ENCODE measurements at places on chromosomes 1 and 21.
A peak's percentile ranks its signal among the peaks of the same experiment; 100 is the strongest.

- no peak for DNase-seq
Measured at GRCh38 chr1:13607002-13607401, 23.4 kb downstream of the PDPN start.

DNA sequence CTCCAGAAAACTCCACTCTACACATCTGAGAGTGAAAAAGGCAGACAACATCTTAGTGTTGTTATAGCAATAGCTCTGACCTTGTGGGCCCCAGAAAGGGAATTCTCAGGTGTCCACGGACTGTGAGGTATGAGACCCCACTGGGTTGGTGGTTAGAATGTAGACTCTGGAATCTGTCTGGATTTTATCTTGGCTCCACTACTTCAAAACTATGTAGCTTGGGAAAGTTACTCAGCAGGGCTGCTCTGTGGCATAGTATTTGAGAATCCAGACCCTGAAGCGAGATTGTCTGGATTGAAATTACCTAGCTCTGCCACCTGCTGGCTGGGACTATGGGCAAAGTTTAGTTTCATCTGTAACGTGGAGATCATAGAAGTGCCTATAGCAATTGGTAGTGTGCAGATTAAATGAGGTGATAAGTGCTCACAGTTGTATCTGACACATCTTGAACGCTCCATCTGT is 25.8 kb downstream of the PRDM2 start:
- DNase-seq: no peak

DNA sequence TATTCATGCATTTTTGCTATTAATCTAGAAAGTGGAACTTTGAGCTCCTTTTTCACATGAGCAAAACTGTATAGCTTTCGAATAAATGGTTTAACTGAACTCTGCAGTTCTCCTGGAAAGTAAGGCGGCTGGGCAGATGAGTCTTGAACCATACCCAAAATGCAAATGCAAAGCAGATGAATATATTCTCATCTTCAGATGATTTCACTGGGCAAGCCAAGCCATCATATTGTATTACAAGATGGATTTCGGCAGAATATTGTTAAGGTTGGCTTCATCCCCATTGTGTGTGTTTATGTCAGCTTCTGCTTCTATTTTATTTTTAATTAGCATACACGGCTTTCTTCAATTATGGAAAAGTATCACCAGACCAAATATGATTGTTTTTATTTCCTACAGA is 209.6 kb downstream of the GREM2 start:
- no peak for DNase-seq

DNA sequence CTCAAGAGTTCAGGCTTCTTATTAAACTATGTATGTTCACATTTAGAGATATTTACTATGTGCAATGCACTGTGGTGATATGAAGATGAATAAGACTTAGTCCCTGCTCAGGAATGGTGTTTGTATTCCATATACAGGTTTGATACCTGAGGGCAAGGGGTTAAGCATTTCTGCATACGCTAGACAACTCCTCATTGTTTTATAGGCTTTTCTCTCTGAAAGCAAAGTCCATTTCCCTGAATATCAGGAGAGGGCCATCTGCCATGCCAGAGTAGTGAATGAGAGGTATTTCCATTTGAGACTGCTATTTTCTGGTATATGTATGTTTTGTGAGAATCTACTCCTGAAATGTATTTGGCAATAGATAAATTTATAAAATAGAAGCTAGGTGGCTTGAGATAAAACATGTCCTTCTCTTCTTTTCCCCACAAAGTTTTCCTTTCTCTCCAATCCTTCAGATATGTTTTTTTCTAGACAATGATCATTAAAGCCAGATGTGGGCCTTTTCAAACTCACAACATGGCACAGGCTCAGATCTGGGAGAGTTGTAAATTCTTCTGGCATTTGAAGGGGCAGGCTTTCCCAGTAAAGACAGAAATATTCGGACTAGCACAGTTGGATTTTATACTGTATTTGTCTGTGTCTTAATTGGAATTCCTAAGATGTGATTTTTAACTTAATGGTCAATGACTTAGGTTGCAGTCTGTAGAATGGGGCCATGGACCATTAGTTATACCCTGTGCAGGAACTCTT is 73.3 kb upstream of the WDR26 start:
- DNase-seq: no peak

DNA sequence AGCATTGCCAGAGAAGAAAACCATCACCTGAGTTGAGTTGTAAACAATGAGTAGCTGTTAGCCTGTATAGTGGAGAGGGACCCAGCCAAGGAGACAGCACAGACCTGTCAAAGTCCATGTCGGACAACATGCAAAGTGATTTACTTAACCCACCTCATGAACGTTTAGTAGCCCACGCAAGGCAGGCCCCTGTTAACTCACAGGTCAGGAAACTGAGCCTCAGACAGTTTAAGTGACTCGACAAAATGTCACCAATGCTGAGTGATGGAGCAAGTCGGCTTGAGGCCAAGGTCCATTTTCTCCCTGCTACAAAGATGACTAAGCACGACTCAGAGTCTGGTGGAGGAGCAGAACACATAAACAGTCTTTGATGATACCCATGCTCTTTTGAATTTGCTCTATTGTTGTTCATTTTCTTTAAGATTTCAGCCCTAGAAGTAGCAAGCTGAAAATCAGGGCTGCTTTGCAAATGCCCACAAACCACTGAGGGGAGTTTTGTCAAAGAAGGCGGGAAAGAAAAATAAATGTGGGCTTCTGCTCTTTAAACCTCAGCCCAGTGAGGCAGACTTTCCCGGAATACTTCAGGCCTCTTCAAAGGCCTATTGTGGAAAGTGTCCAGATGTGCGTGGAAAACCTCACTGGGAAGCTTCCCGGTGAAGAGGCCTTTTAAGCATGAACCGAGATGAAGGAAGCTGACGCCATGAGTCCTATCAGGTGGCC is 83.8 kb upstream of the HOOK1 start:
- peak; percentile 83 for DNase-seq

- DNase-seq: no peak
Measured at GRCh38 chr1:29683472-29683871, 447.1 kb downstream of the PTPRU start.

DNA sequence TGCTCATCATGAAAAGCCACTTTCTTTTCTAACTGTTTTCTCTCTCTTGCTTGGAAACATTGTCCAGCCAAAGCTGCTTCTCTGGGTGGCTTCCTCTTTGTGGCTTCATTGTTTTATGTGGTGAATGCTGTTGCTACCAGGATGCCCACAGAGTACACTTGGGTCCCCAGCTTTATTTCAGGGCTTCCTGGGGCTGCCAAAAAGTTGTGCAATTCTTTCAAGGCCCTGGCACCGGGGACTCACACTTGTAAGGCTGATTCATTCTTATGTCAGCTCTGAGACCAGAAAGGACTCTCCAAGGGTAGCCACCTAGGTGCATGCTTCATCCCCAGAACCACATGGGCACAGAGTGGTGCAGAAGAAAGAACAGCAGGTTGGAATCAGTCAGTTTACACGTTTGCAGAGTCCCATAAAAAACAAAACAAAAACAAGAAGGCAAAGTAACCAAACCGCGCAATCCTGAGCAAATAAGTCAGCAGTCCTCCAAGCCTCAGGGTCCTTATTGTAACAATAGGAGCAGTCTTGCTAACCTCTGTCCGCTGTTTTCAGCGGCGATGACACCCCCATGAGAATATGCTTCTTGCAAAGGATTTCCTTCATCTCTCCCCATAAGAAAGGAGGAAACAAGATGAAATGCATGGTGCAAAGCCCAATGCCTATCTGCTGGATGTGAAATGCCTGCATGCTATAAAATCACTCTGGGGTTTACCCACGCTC is 89.9 kb upstream of the SSX2IP start:
- DNase-seq: no peak

DNA sequence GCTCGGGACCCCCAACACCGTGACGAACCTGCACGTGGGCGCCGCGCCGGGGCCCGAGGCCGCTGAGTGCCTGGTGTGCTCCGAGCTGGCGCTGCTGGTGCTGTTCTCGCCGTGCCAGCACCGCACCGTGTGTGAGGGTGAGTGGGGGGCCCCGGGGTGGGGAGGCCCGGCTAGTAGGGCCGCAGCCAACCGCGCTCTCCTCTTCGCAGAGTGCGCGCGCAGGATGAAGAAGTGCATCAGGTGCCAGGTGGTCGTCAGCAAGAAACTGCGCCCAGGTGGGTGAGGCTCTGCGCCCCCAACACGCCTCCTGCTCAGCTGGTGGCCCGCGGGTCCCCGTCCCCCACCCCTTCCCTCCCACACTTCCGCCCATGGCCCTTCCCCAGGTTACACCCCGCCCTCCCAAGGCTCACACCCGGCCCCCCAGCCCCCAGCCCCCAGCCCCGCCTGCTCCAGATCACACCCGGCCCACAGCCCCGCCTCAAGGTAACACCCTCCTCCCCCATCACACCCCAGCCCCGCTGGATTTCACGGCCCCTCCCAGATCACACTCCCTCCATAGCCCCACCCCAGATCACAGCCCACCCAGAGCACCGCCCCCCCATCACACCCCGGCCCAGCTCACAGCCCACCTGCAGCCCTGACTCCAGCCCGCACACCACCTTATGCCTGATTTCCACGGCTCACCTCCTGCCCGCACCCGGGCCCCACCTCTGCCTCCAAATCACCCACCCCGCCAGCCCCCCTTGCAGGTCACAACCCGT is 2.4 kb upstream of the MMP23B start:
- DNase-seq: no peak

DNA sequence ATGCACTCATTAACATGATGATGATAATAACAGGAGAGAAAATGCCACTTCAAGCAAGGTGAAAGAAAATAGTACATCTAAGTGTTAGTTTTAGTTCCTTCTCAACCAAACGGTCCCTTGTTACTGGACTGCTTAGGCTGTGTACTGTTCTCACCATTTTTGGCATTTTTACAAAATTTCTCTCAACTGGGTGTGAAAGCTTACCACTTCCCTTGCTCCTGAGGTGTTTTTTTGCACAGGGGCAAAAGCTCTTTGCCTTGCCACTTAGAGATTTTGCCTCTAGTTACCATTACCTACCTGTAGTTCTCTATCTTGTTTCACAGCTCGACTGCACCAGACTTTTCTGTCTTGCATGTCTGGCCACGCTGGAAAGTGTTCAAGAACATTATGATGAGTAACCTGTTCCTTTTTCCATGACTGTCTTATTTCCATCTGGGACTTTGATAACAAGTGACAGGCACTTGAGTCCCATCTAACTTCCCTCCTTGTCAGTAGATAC is 10.7 kb downstream of the NEK7 start:
- DNase-seq: no peak

DNA sequence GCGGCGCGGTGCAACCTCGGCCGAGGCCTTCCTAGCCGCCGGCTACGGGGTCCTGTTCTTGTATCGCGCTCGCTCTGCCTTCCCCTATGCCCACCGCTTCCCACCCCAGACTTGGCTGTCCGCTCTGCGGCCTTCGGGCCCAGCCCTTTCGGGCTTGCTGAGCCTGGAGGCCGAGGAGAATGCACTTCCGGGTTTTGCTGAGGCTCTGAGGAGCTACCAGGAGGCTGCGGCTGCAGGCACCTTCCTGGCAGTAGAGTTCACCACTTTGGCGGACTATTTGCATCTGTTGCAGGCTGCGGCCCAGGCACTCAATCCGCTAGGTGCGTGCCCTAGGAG is 379 bp downstream of the PPCS start:
- DNase-seq: peak; percentile 37

- DNase-seq: peak; percentile 55
Measured at GRCh38 chr1:203268901-203269653, 36.2 kb upstream of the BTG2 start.

DNA sequence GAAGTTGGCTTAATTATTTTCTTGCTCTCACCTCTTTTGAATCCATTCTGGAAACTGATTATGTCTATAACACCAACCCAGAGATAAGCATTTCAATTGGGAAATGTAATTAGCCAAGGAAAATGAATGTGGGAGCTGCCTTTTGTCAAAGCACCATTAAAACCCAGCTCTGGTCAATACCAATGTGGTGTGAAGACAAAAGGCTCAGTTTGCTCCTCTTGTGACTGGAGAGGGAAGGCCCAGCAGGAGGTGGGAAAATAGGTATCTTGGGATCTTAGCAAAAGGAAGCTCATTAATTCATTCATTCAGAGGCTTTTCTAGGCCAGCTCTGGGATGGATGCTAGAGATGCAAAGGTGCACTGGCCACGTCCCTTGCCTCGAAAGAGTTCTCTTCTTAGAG is 75.0 kb upstream of the SELENON start:
- DNase-seq: no peak

- no peak for DNase-seq
Measured at GRCh38 chr21:34596561-34597271, 18.2 kb downstream of the RCAN1 start.

All from uterus (tissue), 4 donors.